Activated naive CD4-positive, alpha-beta T cell treated with anti-CD3 and anti-CD28 coated beads, Interleukin-2, amount 50 U/mL, for 72 hours (primary cell): ENCODE measurements at places on chromosomes 4 and X. TPM values are rescaled to one million over a fixed set of nuclear protein-coding genes. Genes with fewer than 3 reads are reported as not detected.

SPATA4 gene
- total RNA-seq, result 0.16 TPM

DCAF12L2 gene
- not detected for total RNA-seq

SMARCA1 gene
- total RNA-seq, result 0.56 TPM

FHDC1 gene
- total RNA-seq, result 0.14 TPM

MTTP gene
- total RNA-seq, result 0.10 TPM

GPR143 gene
- total RNA-seq, result not detected

MAGEA8 gene
- not detected for total RNA-seq

ATOH1 gene
- not detected for total RNA-seq

PTTG2 gene
- total RNA-seq, result 0.59 TPM

SLIT2 gene
- total RNA-seq, result not detected

FOXP3 gene
- total RNA-seq, result 5.4 TPM

ATP1B4 gene
- not detected for total RNA-seq

MCUB gene
- total RNA-seq, result 63.9 TPM

XAGE2 gene
- not detected for total RNA-seq

UCP1 gene
- not detected for total RNA-seq

DNA sequence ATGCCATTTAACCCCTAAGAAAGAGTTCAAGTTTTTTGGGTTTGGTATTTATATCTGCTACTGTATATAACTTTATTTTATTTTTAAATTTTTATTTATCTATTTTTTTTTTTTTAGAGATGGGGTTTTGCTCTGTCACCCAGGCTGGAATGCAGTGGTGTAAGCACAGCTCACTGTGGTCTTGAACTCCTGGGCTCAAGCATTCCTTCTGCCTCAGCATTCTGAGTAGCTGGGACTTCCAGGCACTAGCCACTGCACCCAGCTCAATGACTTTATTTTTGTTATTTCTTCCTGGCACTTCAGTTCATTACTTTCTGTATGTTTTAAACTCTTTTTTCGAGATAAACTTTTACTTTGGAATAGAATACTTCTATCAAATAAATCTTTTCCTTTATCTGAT is 42.4 kb upstream of the PGAM4 start:
- no peak for DNase-seq

- no peak for DNase-seq
These were observed 21.7 kb upstream of the ATXN3L start for GRCh38 chrX:13341491-13342101.

DNA sequence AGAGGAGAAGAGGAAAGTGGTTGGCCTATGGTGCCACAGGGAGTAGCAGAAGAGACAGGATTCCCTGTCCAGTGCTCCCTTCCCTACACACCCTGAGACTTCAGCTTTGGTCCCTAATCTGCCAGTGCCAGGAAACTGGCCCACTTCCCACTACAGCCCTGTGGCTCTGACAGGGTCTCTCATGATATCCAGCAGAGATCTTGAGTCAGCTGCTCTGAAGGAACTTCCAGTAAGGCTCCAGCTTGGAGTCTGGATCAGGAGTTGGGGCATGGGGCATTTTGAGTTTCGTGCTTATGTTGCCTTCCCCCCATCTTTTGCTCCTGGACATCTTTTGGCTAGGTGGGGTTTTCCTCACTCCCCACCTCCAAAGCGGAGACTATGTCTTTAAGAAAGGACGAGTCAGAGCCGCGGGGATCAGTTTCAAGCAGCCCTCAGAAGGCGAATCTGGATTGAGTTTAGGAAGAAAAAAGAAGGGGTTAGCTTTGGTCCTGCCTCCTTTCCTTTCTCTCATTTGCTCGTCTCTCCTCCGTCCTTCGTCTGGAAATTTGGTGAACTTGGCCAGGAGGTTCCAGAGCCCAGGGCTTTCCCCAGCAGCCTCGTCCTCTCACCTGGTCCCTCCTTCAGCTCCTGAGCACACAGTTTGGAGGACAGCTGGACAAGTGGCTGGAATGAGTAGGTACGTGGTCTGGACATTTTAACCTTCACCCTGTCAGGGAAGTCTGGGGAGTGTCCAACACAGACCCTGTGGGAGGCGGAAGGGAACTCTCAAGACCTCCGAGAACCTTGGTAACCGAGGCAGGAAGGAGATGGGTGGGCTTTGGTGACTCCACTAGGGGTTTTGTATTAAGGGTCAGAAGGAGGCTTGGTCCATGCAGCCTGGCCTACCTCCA is 104.4 kb downstream of the RTL5 start:
- DNase-seq, result no peak

DNA sequence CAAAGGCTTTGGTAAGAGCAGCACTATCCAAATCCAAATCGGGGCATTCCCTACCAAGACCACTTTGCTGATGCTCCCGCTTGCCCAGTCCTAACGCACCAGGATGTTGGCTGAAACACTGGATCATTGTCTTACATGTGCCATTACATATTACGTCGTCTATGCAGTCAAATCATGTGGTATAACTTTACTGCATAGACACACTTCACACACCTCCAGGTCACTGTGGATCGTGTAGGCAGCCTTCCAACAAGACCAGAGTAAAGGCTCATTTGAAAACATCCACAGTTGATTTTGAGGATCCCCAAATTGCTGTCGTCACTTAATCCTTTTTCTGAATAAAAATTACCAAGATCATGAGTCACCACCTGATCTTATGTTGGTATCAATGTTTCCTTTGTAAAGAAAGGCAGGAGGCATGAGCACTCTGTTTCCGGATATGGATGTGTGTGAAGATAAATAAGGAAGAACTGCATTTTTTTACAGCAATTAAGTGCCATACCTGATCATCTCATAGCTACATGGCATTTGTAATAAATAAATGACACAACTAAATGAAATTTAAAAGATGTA is 18.5 kb downstream of the TENM3 start:
- no peak for DNase-seq

DNA sequence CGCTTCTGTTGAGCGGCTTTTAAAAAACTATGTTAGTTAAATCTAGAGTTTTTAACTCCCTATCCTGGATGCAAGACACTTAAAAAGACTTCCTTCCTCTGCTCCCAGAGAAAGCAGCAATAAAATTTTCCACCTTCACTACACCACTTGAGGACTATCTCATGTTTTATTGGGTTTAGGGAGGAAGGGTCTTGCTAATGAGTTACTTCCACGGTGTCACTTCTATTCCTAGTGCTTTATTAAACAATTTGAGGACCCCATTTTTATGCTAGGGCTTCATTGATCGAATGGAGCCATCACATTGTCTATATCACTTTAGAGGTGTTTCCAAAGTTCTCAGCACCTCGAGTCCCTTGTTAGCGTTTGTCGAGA is 3.7 kb upstream of the STIM2 start:
- no peak for DNase-seq

DNA sequence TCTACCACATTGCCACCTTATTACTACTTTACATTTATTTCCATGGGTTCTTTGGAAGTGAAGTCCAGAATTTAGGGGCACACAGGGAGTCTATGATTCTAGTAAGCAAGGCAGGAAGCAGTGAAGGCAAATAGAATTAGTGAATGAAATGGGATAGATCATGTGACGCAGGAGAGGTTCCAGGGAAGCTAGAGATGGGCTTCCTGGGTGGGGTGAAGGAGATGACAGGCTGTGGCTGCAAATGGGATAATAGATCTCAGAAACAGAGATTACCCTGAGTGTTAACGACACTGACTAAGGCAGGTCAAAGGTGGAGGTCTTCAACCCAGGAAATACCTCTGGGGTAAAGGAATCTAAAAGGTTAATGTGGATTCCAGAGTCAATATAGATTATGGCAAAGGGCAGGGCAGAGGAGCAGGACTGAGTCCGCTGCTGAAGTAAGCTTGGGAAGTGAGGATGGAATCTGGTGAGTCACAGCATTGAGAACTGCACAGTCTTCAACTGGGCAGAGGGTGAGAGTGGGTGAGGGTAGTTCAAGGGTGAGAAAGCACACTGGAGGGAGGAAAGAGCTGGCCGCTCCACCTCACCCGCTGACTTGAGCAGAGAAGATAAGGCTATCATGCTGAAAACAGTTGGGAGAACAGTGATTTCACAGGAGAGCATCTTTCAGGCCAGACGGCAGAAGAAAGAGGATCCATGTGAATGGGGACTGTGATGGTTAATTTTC is 70.8 kb downstream of the ANXA3 start:
- no peak for DNase-seq

GRCh38 chrX:76428243-76429130 is 977 bp downstream of the MAGEE1 start:
- DNase-seq, result peak; percentile 55

- no peak for DNase-seq
These were observed 14.5 kb upstream of the GTPBP6 start for GRCh38 chrX:332916-333610.

DNA sequence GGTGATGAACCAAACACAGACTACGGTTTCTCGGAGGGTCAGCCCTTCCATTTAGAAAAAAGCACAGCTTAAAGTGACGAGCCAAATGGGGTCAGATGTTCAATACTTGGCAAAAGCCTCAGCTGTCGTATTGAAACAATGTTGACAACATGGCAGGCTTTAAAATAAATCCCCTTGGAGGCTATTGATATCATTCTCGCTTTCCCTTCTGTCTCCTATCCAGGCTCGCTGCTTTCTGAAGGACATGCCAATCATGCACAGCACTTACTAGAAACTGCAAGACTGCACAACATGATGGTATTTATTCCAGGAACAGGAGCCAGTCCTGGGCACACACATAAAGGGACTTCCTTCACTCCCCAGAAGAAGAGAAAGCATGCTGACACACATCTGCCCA is 137.9 kb downstream of the SLC7A11 start:
- no peak for DNase-seq

DNA sequence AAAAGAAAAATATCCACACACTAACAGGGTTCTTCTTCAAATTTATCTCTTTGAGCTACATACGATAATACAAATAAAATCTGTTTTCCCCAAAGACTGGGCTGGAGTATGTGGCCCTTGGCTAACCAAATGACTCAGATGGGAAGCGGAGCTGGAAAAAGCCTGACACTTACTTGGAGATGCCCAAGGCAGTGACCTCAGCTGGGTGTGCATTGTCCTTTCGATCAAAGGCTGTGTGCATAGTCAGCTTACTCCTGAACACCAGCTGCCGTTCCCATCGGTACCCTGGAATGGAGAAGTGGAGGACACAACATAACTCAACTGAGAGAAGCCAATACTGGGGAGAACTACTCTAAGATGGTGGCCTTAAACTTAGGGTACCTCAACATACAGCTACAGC is 95.1 kb downstream of the CDS1 start:
- DNase-seq, result no peak

- DNase-seq, result no peak
These were observed 32.3 kb upstream of the CXCL8 start for GRCh38 chr4:73707918-73708577.

- no peak for DNase-seq
These were observed 2.9 kb downstream of the AR start for GRCh38 chrX:67546496-67547423.

DNA sequence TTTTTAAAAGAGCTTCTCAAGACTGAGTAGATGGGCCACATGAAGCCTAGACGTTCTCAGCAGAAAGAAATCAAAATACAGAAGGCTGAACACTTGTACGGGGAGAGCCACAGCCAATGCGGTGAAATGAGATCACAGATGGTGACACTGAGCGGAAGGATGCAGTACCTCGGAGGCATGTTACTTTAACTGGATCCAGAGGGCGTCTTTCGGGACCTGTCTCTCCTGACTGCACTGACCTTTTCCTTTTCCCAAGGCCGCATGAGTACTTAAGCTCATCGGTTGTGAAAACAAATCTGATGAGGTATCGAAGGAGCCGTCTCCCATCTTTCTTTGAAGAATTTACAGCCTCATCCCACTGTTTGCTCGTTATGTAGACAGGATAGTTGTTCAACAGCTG is 32.6 kb downstream of the BEND4 start:
- DNase-seq, result no peak

DNA sequence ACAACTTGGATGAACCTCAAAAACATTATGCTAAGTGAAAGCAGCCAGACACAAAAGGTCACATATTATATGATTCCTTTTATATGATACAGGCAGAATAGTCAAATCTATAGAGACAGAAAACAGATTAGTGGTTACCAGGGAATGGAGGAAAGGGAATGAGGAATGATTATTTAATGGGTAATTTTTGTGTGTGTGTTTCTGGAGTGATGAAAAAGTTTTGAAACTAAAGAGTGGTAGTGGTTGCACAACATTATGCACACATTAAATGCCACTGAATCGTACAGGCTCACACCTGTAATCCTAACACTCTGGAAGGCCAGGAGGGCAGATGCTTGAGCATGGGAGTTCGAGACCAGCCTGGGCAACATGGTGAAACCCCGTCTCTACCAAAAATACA is 19.6 kb upstream of the SOD3 start:
- no peak for DNase-seq

DNA sequence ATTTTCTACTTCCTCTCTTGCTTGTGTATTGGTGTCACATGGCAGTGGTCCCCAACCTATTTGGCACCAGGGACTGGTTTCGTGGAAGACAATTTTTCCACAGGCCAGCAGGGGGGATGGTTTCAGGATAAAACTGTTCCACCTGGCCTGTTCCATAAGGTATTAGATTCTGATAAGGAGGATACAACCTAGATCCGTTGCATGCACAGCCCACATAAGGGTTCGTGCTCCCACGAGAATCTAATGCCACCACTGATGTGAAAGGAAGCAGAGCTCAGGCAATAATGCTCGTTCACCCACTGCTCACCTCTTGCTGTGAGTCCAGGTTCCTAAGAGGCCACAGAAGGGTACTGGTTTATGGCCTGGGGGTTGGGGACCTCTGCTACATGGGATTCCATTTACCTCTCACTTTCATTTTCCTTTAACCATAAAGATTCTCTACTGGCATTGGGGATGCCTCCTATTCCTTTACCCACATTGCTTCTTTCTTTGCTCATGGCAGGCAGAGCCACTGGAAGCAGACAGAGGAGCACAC is 38.1 kb downstream of the SEC31A start:
- DNase-seq, result no peak
